BJ (cell line): ENCODE measurements at places on chromosomes 3 and 15.

DNA sequence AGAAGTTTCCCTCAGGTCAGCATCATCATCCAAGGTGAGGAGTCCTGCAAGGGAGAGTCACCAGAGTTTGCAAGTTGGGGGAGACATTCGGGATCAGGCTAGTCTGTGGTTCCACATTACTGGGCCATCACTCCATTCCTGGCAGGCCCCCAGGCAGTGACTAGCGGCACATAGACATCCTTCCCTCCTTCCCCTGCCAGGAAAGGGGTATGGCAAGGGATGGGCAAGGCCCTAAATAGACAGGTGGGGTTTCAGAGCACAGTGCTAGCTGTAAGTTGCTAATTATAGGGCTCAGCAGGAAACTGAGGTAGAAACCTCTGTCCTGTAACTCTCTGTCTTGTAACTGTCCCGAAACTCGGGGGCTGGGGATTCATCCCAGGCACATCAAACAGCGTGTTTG lies 215.2 kb upstream of the ROPN1 start:
- DNase-seq = no peak

- DNase-seq = no peak
Measured at GRCh38 chr15:41939986-41940385, 32.4 kb downstream of the EHD4 start.

DNA sequence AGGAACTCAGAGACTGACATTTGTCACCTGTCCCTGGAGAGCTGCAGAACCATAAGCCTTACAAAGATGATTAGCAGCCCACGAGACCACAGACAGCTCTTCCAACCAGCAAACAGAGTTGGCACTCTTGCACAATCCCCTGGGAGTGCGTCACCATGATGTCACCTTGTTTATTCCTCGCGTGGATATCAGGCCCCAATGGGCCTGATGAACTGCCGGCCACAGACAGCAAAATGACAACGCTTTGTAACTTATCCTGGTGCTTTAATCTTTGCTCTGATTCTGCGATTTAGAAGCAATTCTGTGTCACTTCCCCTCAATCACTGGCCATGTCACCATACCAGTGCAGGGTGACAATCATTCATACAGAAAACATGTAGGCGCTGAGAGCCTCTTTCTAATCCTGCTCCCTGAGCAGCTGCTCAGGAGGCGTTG lies 89.2 kb downstream of the TAMM41 start:
- no peak for DNase-seq

GRCh38 chr3:24237971-24238706 lies 256.5 kb downstream of the THRB start:
- DNase-seq = peak; percentile 95

- DNase-seq = no peak
Measured at GRCh38 chr3:10949197-10949596, 43.4 kb upstream of the SLC6A1 start.

GRCh38 chr3:113499081-113499480 lies 15.9 kb downstream of the SPICE1 start:
- DNase-seq = no peak

- peak; percentile 75 for DNase-seq
Measured at GRCh38 chr3:151219056-151219455, 16.0 kb upstream of the GPR171 start.

- no peak for DNase-seq
Measured at GRCh38 chr15:64987136-64987535, 2.6 kb downstream of the SPG21 start.
